ENCODE measurements at places on chromosomes 2 and 18.
A peak's percentile ranks its signal among the peaks of the same experiment; 100 is the strongest.

DNA sequence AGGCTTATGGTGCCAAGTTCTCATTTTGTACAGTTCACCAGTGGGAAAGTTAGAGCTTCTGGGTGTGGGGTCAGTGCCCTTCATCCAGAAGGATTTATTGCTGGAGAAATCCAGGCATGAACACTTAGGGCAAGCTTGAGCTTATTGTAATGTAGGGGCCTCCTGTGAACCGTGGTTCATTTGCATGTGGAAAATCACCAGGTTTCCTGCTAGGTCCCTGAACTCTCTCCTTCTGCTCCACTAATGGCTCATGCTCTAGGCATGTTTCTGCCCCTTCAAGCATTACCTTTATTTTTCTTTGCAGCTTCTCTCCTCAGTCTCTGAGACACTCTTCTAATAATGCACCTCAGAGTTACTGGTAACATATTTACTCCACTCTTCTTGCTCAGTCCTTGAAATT, 79.3 kb upstream of the FAM98A start:
- no peak for DNase-seq

- DNase-seq, result peak; percentile 60
These were observed 3.9 kb upstream of the TNS1 start for GRCh38 chr2:218006741-218007140.

- no peak for DNase-seq
These were observed 19.9 kb upstream of the IL1RL1 start for GRCh38 chr2:102291319-102292075.

GRCh38 chr2:157925071-157925470, 48.9 kb upstream of the ACVR1 start:
- no peak for DNase-seq

- peak; percentile 22 for DNase-seq
These were observed 42.7 kb upstream of the CDH19 start for GRCh38 chr18:66646609-66647008.

- no peak for DNase-seq
These were observed 60.0 kb downstream of the CABLES1 start for GRCh38 chr18:23194997-23195957.

- no peak for DNase-seq
These were observed 45.4 kb upstream of the PAPOLG start for GRCh38 chr2:60710707-60711106.

DNA sequence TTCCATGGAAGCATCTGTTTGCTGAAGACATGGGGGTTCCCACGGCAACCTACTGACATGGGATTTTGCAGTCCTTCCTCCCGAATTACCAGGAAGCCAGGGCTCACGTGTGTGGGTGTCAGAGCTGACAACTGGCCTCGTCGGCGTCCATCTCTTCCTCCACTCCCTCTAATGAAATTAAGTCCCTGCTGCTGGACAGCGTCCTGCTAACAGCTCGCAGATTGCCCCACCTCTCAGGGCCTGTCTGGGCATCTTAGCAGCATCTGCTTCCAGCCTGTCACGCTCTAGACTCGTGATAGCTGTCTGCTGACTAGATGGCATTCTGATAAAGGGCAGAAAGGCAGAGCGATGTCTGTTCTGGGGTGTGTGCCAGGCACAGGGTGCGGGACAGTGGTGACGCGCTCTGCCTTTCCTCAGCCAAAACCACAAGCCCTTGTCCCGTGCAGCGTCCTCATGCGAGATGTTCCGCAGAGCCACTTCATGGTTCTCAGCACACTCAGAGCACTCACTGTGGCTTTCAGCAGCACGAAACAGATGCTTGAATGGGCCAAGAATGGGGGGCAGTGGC, 161.1 kb downstream of the ARL4C start:
- no peak for DNase-seq

- DNase-seq, result no peak
These were observed 52.4 kb downstream of the EMX1 start for GRCh38 chr2:72969706-72970105.

DNA sequence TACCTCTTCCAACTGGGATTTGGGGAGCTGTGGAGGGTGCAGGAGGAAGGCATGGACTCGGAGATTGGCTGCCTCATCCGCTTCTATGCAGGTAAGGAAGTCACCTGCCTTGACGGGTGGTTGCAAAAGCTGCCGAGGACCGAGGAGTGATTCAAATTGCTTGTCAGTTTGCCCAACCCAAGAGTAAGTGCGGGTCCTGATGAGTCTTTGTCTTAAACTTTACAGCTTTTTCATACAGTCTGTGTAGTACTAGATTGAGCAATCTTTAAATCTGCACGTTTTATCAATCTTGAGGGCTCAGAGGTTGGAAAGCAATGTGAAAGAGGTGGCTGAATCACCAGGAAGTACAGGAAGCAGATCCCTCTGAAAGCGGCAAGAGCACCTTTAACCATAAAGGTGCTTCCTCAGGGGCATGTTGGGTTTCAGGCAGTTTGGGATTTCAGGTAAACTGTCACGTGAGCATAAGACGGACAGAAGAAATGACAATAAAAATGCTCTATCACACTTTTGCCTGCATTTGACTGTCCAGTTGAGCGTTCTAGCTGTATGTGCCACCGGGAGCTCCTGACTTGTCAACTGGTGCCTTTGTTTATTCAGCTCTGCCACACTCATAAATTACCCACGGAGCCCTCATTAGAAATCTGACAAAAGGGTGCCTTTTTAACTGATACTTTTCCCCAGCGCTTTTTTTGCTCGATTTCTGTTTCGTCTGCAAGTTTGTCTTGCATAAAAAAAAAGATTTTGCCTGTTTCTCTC, 2.0 kb downstream of the PHLPP1 start:
- DNase-seq, result peak; percentile 59

DNA sequence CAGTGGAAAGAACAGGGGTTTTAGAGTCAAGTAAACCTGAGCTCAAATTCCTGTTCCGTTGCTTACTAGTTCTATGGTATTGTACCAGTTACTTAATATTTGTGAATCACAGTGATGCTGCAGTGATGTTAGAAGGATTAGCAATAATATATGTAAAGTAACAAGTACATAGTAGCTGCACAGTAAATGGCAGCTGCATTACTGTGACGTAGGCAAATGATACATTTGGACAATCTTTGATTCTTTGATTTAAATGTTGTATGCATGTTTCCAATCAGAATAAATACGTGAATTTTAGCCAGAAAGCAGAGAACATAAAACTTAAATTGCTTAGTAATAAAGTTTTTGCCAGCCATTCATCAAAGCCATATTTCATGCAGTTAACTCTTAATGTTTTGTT, 243.0 kb downstream of the ERBB4 start:
- DNase-seq, result no peak

DNA sequence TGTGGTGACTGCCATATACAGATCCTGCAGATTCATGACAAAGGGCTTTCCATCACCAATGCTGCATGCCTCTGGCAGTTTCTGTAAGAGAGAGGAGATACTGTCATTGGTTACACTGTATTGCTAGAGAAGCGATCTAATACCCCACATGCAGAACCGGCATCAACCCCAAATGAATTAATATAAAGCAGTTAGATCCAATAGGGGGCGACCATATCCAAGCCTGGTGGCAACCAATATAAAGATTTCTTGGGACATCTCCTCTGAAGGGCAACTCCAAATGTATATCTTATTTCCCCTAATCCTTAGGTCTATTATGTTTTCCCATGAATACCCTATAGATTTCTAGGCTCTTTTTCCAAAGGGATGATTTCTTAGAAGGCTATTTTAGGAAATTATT, 17.4 kb upstream of the IHH start:
- no peak for DNase-seq

GRCh38 chr2:40440835-40441234, 11.1 kb downstream of the SLC8A1 start:
- no peak for DNase-seq

- DNase-seq, result no peak
These were observed 256.1 kb upstream of the SIX2 start for GRCh38 chr2:45265336-45265735.

DNA sequence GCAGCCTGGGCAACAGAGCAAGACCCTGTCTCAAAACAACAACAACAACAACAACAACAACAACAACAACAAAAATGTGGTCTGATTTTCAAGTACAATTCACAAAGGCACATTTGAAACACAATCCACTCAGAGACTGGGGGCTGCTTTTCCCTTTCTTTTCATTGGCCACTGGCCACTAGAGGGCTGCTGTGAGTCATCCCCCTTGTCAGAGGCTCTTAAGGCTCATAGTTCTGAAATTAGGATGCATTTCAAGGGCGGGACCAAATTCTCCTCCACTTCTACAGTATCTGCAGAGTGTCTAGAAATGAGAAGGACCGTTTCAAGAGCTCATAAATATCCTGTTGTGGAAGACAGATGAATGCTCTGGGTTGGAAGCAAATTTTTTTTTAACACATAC, 285.4 kb downstream of the NRXN1 start:
- DNase-seq, result peak; percentile 28

DNA sequence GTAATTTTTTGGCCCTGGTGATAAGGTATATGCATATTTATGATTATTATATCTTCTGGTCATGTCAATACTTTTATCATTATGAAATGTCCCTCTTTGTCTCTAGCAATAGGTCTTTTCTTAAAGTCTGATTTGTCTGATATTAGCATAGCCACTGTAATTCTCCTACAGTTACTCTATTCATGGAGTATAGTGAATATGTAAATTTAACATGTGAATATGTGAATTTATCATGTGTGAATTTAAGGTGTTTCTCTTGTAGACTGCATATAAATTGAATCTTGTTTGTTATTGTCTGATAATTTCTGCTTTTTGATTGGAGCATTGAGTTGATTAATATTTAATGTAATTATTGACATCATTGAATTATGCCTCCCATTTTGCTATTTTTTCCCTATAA, 259.4 kb downstream of the HRH4 start:
- DNase-seq, result no peak

GRCh38 chr18:78875016-78875777, 104.4 kb upstream of the SALL3 start:
- DNase-seq, result no peak

DNA sequence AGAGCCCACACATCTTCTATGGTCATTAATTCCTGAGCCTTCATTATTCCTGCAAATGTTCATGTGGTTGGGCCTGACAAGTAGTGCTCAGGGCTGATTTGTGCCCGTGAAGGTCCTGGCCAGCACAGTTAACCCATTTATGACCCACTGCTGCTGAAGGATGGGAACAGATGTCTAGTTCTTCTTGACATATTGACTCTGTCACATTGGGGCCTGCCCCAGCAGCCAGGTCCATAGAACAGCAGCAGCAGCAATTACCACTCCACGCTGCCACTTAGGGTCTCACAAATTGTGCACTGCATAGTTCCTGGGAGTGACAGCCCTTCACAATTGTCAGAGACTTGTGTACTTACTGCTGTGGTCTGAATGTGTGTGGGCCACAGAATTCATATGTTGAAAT, 442.3 kb upstream of the RGPD4 start:
- DNase-seq, result no peak

- no peak for DNase-seq
These were observed 77.4 kb downstream of the NAB1 start for GRCh38 chr2:190726255-190726654.

GRCh38 chr18:79546781-79547272, 132.8 kb upstream of the CTDP1 start:
- no peak for DNase-seq

DNA sequence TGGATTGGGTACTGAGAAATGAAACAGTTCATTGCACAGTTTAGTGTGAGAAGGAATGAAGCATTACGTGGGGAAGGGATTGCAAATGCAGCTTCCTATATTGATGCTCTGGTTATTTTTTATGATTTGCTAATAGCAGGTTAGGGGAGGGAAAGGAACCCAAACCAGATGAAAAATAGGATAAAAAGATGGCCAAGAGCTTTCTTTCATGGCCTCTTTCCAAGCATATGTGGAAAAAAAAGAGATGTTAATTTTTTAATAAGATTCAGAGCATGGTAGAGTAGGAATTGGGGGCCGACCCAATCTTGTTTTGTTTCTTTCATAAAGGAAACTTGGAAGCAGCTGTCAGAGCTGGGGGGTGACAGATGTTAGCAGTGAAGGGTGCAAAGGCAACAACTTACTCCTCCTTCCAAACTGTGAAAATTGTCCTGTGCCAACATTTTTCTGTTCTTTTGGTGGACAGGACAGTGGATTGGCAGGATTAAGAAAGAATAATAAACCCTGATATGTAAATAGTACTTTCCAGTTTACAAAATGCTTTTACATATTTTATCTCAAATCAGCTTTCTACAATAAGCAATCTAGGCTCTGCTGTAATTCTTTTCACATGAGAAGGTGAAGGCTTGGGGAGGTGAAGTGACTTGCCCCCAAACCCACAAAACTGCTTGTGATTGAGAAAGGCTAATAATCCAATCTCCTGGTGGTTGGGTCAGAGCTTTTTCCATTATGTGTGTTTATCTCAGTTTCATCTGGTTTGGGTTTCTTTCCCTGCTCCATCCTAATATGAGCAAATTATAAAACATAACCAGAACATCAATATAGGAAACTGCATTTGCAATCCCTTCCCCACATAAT, 270.1 kb downstream of the ETAA1 start:
- no peak for DNase-seq

GRCh38 chr2:234029150-234029733, 21.3 kb upstream of the SPP2 start:
- DNase-seq, result no peak

DNA sequence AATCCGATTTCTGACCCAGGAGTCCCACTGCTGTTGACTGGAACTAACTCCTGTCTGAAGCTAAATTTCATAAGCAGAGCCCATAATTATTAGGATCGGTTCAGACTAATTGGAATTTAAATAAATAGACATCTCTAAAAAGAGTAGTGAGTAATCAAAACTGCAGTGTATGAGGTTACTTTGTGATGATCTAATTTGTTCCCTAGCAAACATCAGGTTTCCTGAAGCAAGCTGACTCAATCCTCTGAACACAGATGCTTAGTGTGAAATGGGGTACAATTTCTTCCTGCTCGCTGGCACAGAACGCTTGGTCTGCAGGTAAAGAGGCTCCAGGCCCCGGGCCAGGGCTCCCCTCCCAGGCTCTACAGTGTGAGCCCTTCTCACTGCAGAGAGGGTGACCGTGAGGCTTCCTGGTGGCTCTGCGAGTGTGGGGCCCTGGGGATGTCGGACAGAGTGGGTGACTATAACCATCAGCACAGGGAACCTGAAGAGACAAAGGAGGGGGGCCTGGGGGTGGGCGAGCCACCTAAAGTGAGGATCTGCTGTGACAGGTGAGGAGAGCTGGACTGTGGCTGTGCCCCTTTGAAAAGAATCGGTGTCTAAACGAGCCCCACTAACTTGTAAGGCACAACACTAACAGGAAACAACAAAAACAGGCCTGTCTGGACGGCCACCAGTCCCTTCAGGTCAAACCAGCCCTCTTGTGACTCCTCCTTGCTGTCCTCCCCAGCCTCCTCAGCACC, 20.2 kb downstream of the CHST10 start:
- DNase-seq, result no peak

DNA sequence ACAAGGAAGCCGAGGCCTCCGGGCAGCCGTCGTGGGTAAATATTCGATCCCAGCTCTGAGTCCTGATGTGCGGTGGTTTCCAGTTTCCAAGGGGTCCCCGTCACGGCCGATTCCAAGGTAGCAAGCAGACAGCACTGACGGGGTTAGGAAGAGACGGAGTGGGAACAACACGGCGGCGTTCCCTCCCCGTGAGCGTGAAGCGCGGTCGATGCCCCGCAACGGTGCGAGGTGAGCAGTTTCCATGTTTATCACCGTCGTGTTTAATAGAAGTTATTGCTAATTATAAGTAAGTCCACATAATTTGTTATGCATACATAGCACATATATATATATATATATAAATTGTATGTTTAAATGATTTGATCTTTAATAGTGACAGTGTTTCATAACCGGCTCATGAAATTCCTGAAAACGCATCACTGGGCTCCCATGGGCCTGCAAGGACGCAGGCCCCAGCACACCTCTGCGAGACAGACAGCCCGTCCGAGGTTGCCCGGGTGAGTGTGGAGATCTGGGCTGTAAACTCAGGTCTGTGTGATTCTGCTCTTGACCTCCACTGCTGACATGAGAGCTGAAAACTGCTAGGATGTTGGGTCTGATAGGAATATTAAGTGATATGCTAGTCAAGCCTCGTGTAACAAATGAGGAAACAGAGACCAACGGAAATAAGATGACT, 243.5 kb upstream of the SALL3 start:
- DNase-seq, result no peak

All from HS-5 (cell line).